DMS153 (cell line): ENCODE measurements at places on chromosomes 1 and 21.

GRCh38 chr1:240813720-240814119 is 201.8 kb upstream of the GREM2 start:
- no peak for DNase-seq

- no peak for DNase-seq
Observed at GRCh38 chr1:77961392-77961791, 17.5 kb downstream of the FUBP1 start.

DNA sequence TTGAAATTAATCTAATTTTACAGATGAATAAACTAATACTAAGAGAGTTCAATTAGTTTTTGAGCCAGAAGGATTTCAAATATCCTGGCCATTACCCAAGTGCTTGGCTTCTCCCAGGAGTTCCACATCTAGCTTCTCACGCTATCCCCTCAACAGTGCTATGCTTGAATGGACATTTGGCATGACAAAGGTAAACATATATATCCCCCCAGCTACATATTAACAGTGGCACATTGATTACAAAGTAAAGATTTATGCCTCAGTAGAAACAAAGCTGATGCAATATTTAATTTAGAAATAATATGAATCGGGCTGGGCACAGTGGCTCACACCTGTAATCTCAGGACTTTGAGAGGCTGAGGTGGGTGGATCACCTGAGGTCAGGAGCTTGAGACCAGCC is 434.6 kb upstream of the PRMT6 start:
- DNase-seq: peak; percentile 54

- DNase-seq: peak; percentile 6
Observed at GRCh38 chr1:225603538-225604354, 49.2 kb downstream of the ENAH start.

GRCh38 chr1:197725044-197725443 is 50.2 kb downstream of the DENND1B start:
- DNase-seq: no peak
